ENCODE measurements at places on chromosomes 6 and 20. TPM values are rescaled to one million over a fixed set of nuclear protein-coding genes. Genes with fewer than 3 reads are reported as not detected.

The FGD2 gene
- 0.06 TPM for total RNA-seq

The ZNF512B gene
- 2.9 TPM for total RNA-seq

The FOXS1 gene
- 0.53 TPM for total RNA-seq

The THBS2 gene
- 0.13 TPM for total RNA-seq

The LGSN gene
- total RNA-seq: 0.09 TPM

The DEFB110 gene
- total RNA-seq: not detected

The RNF182 gene
- 15.3 TPM for total RNA-seq

The PRICKLE4 gene
- 1.1 TPM for total RNA-seq

The DEF6 gene
- 0.19 TPM for total RNA-seq

The COL9A1 gene
- 36.9 TPM for total RNA-seq

The CALHM5 gene
- 0.07 TPM for total RNA-seq

The GLP1R gene
- 1.3 TPM for total RNA-seq

GRCh38 chr6:127816643-127817042 lies 84.2 kb downstream of the THEMIS start:
- DNase-seq: no peak

DNA sequence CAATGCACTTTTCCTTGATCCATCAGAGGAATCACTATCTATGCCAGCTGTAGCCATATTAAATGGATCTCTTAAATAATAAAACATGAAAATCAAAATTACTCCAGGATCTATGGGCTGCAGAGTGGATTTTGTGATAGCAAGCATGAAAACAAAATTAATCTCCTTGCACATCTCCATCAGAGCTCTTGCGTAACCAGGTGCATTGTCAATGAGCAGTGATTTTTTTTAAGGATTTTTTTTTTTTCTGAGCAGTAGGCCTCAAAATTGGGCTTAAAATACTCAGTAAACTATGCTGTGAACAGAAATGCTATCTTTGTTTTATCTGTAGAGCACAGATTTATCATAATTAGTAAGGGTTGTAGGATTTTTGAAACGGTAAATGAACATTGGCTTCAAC lies 11.5 kb upstream of the CST3 start:
- DNase-seq: no peak

- DNase-seq: no peak
Observed at GRCh38 chr20:4053071-4053919, 37.9 kb upstream of the RNF24 start.

GRCh38 chr6:87181903-87182302 lies 26.5 kb downstream of the ZNF292 start:
- DNase-seq: no peak

GRCh38 chr6:86487660-86488221 lies 449.6 kb upstream of the HTR1E start:
- no peak for DNase-seq

- peak; percentile 11 for DNase-seq
Observed at GRCh38 chr20:13723011-13723410, 61.7 kb downstream of the ESF1 start.

- DNase-seq: peak; percentile 61
Observed at GRCh38 chr6:118397671-118398465, 150.2 kb upstream of the PLN start.

GRCh38 chr6:143515061-143515760 lies 3.7 kb upstream of the FUCA2 start:
- no peak for DNase-seq

GRCh38 chr20:14410869-14411555 lies 73.6 kb upstream of the FLRT3 start:
- DNase-seq: no peak

DNA sequence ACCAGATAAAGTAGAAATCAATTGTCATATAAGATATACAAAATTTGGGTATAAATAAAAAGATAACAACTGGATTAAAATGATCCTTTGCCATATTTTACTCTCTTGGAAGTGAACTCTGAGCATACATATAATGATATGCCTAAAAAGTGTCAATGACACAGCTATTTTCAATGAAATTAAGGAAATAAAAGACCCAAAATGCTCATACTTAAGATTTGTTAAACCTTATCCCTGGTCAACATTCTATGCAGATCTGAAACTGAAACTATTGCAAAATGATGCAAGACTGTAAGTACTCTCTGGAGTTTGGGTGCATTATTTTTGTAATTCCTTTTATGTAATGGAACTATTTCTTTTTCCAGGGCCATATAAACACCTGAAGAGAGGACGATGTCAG lies 119.0 kb upstream of the SGK1 start:
- DNase-seq: no peak

GRCh38 chr6:111938710-111939109 lies 65.5 kb upstream of the FYN start:
- no peak for DNase-seq

DNA sequence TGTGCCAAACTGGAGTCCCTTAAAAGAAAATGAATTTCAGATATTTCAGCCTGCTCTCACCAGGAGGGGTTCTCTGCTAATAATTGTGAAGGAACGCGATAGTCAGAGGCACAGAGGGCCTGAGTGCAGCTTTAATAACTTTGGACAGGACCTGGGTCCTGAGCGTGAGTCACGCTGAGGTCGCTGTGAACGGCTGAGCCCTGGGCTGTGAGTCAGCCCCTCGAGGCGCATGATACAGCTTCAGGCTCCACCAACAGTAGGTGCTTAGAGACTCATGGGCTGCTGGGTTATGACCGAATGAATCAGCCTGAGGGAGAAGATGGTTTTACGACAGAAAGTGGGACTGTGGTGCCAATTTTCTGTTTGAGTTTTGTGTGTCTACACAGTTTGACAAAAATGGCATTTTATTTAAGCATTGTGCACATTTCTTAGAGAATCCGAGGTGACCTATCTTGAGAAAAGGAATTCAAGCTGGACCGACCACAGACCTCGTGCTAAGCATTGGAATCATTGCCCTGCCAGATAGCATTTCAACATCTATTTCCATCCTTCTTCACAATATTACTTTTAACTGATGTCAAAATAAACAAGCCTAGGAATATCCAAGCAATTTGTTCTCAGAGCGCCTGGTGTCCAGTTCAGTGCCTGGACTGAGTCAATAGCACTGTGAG lies 183.0 kb downstream of the THBS2 start:
- DNase-seq: no peak

- peak; percentile 48 for DNase-seq
Observed at GRCh38 chr6:108250240-108250866, 10.5 kb downstream of the SNX3 start.

DNA sequence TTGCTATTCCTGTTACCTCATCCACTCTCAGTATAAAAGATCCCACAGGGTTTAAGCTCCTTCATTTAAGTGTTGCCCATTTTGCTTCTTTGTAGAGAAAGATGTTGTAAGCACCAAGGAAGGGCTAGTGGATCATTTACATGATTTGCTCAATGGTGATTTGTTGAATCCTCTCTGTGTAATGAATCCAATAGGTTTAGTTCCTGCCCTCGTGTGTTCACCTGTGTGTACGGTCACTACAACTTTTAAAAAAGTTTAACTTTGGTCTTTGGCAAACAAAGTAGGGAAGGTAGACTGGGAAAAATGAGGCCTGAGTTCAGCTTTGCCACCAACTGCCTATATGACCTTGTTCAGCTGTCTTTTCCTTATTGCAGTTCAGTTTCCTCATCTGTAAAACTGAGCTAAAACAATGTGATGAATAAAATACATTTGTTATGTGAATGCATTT lies 51.5 kb downstream of the DHX35 start:
- DNase-seq: no peak

DNA sequence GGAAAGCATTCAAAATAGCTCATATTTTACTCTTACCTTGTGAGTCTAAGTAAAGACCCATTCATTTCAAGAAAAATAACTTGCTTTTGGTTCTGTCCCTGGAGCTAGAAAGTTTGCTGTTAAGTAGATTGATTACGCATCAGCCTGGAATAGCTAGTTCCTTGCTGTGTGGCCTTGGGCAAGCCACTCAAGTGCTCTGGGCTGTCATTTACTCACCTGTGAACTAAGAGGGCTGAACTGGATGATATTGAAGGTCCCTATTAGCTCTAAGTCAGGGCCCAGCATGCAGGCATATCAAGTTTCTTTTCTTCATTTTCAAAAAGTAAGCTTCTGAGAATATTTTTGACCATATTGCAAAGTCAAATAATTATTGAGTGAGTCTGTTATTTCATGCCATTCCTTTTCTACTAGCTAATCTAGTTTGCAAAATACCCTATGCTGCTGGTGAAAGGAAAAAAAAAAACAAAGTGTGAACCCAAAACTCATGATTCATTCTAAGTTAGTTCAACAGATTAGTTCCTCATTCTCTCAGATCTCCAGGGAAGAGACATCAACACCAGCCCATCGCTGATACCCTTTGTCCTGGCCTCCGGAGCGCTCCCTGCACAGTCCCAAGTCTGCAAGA lies 106.5 kb upstream of the GMDS start:
- DNase-seq: no peak

- DNase-seq: no peak
Observed at GRCh38 chr6:75337835-75338580, 53.4 kb upstream of the TMEM30A start.

DNA sequence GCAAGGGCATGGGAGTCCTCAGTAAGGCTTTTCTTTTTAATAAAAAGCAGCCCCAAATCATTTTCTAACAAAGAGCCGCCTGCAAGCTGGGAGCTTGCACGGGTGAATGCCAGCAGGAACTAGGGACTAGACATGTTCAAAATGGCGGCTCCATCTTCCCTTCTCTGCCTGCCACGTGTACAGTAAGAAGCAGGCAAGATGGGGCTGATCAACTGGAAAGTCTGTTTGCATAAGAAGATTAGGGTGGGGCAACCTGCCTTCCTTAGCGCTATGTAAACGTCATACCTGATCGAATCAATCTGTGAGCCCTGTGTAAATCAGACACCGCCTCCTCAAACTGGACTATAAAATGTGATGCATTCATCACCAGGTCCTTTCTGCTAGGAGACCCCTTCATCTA lies 299.4 kb upstream of the SOX4 start:
- DNase-seq: no peak

DNA sequence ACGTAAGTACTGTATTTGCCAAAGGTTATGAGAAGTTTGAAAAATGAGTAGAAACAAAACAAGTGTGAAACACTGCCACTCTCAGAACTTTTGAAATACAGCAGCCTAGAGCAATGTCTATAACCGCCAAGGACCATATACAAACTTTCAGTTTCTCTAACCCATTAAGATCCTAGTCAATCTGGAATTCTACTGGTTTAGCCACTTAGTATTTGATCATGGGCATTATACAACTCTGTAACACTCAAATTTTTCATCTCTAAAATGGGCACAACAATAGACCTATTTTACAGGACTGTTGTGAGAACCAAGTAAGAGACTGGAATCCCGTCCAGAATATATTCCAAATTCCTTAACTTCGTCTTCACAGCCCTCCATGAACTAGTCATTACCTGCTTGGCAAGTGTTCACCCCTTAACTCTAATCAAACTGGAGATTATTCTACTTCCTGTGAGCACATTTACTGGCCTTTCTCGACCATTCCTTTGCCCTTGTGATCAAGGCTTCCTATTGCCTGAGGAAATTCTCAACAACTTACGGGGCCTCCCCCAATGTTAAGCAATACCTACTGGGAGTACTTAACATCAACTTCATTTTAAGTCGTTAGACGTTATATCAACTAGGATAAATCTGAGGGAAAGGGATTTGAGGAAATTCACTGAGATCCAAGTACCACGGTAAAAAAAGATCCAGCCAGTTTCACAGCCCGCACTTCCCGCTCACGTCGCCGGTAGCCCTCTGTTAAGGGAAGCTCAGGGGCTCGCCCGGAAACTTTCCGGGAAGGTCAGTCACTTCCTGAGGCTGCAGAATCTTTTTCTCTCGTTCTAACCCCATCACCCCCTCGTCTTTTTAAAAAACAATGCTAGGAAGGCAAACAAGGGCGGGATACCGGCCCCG lies 1.1 kb downstream of the EIF2S2 start:
- peak; percentile 36 for DNase-seq

DNA sequence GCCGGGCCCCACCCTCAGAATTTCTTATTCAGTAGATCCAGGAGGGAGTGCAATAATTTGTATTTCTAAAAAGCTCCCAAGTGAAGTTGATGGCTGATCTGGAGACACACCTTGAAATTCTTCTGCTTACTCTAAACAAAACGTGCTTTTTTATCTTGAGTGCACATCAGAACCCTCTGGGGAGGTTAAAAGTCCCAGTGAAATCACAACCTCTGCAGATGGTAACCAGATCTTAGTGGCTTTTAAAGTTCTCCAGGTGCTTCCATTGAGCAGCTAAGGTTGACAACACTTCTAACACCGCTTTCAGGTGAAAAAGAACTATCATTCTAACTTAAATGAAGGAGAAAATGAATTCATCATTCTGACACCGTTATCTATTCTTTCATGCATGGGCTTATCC lies 45.6 kb upstream of the ESR1 start:
- DNase-seq: no peak
